ENCODE measurements at places on chromosomes 3 and 15.
A peak's percentile ranks its signal among the peaks of the same experiment; 100 is the strongest.

DNA sequence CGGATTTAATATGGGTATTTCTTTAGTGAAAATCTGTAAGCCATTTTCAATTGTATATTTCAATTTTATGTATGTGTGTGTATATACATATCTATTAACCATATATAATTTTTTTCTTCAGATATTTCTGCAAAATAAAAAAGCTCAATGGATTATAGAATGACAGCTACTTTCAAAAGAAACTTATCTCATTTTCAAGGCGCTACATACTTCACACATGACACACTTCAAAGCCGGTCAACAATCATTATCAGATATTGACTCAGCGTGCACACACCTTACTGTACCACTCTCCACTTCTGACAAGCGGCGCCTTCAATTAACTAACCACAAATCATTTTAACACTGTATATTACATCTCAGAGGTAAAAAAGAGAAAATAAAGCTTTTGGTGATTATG lies 39.6 kb downstream of the ATP13A3 start:
- DNase-seq, result no peak

- no peak for DNase-seq
Measured at GRCh38 chr3:36678216-36679013, 85.9 kb downstream of the DCLK3 start.

- no peak for DNase-seq
Measured at GRCh38 chr3:12393894-12394293, 90.4 kb upstream of the TSEN2 start.

GRCh38 chr3:36763850-36764703 lies at the start of gene DCLK3:
Gene DCLK3, minus strand, starts transcription at chr3:36764553. Its CDS starts 290 bp downstream, at chr3:36764263.
- peak; percentile 18 for DNase-seq

GRCh38 chr3:180624714-180625113 lies 22.8 kb downstream of the TTC14 start:
- DNase-seq, result no peak

DNA sequence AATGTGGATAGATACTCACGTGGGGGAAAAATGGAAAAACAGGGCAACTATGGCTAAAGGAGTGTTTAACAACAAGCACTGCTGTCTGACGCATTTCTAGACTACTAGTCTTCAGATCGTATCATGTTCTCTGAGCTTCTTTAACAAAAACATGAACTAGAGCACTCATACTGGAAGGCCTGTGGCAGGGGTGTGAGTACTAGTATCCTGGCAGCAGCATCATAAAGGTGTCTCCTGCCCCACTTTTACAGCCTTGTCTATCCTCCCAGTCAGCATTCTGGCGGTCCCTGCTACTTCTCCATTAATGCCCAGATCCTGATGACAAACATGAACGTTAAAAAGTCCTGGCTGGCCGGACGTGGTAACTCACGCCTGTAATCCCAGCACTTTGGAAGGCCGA lies 4.0 kb downstream of the FMN1 start:
- no peak for DNase-seq

GRCh38 chr3:67635257-67635656 lies 19.2 kb downstream of the SUCLG2 start:
- DNase-seq, result no peak

DNA sequence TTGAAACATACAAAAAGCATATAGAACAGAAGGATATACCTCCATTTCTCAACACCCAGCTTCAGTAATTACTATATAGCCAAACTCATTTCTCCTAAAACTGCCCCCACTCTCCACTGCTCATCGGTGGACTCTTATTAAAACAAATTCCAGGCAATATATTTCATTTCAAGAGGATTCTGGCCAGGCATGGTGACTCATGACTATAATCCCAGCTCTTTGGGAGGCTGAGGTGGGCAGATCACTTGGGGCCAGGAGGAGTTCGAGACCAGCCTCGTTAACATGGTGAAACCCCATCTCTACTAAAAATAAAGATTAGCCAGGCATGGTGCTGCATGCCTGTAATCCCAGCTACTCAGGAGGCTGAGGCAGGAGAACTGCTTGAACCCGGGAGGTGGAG lies 40.9 kb downstream of the SNX4 start:
- DNase-seq, result no peak
